Panc1 (cell line): ENCODE measurements at places on chromosomes 5 and 9.
A peak's percentile ranks its signal among the peaks of the same experiment; 100 is the strongest.

DNA sequence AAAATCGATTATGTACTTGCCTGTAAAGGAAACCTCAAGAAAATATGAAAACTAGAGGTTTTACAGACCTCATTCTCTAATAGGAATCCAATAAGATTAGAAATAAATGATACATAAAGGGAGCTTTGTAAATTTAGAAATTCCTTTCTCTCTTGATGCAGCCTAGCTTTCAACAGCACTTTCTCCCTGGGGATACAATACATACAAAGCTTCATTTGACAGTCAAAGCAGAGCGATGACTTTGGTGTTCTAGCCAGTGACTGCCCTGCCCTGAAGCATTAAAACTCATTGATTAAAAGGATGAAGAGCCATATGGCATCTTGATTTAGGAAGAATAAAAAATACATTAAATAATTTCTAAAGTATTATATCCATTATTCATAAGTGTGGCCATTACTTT is 46.3 kb upstream of the GLIS3 start:
- no peak for DNase-seq

- no peak for DNase-seq
Observed at GRCh38 chr9:28471261-28471660, 898.0 kb upstream of the C9orf72 start.

GRCh38 chr9:131747352-131747751 is 7.5 kb upstream of the RAPGEF1 start:
- DNase-seq, result no peak

- DNase-seq, result no peak
Observed at GRCh38 chr5:60541980-60542379, 158.0 kb downstream of the DEPDC1B start.

GRCh38 chr5:64939772-64940510 is 171.2 kb downstream of the CWC27 start:
- DNase-seq, result no peak

- DNase-seq, result no peak
Observed at GRCh38 chr9:99855467-99856176, 33.9 kb downstream of the NR4A3 start.

- no peak for DNase-seq
Observed at GRCh38 chr5:33153831-33154230, 286.9 kb upstream of the TARS1 start.

- no peak for DNase-seq
Observed at GRCh38 chr5:116544531-116545241, 29.9 kb downstream of the SEMA6A start.

DNA sequence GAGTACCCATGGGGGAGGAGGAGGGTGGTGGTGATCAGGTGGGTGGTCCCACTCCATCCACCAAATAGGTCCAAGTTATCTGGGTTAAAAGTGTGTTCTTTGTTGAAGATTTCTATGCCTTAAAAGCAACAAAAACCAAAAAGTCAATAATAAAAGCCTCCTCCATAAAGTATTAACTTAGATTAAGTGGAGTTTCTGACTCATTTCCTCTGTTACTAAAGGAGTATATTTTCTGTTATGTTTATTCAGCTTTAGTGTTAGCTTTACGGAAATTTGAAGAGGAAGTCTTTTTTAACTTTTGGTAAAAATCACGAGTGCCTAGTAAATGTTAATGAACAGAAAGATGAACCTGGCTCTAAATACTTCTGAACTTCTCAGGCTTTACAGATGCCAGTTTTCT is 17.8 kb downstream of the FBXO38 start:
- DNase-seq, result no peak

GRCh38 chr9:70262948-70263347 is 4.2 kb downstream of the SMC5 start:
- no peak for DNase-seq

DNA sequence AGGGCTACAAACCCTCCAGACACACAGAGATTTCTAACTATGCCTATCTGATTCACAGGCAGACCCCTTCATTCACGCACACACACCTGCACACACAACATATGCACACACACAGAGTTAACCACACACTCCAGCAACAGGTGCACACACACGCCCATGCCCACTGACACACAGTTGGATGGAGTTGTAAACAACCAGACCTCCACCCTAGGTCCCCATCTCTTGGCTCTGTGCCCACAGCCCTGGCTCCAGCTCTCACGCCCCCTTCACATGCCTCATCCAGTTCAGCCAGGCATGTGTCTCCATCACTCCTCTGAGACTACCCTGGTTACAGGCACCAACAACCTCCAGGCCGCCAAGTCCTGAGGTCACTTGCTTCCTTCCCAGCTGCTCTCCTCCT is 61.1 kb downstream of the PSD2 start:
- no peak for DNase-seq

- no peak for DNase-seq
Observed at GRCh38 chr9:136411378-136411777, 920 bp downstream of the PMPCA start.

GRCh38 chr5:95969651-95970358 is 8.2 kb upstream of the ELL2 start:
- no peak for DNase-seq

- no peak for DNase-seq
Observed at GRCh38 chr5:178334861-178335260, 102.3 kb upstream of the PHYKPL start.

GRCh38 chr5:90113108-90113507 is 296.4 kb downstream of the CETN3 start:
- no peak for DNase-seq

- DNase-seq, result no peak
Observed at GRCh38 chr5:146366904-146367303, 28.3 kb downstream of the POU4F3 start.

- no peak for DNase-seq
Observed at GRCh38 chr9:114059047-114059803, 18.9 kb downstream of the AMBP start.

DNA sequence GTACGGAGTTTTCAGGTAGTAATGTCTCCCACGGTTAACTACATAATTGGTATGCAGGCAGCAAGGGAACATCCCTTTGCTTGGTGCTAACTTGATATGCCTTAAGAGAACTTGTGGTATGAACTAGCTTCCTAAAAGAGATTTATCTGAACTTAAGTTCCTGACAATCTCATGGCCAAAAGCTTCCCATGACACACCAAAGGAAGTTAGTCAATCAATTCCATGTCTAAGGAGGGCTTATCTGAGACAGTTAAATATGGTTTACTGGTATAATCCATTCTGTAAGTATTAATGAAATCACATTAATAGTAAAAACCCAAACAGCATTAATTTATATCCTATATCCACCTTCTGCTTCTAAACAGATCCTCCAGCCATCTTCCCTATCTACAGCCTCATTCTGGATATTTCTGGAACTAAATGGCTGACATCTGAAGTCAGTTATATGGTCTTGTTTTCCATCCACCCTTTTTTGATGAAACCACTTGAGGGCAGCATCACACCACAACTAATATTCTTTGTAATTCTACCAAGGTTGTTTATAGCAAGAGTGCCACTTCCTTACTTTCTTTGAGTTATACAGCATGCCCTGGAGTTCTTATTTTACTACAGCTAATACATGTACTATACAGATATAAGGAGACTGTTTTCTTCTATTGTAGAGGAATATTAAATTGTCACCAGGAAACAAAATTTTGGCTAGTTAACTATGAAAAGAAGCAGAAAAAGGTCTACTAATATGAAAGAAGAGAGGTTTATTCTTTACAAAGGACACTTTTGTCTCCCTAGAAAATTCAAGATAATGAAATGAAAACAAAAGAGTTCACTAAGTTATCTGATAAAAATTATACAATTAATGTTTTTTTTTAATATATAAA is 34.7 kb downstream of the SHOC1 start:
- peak; percentile 88 for DNase-seq
